Daoy (cell line): ENCODE measurements at places on chromosomes 5 and 9.

DNA sequence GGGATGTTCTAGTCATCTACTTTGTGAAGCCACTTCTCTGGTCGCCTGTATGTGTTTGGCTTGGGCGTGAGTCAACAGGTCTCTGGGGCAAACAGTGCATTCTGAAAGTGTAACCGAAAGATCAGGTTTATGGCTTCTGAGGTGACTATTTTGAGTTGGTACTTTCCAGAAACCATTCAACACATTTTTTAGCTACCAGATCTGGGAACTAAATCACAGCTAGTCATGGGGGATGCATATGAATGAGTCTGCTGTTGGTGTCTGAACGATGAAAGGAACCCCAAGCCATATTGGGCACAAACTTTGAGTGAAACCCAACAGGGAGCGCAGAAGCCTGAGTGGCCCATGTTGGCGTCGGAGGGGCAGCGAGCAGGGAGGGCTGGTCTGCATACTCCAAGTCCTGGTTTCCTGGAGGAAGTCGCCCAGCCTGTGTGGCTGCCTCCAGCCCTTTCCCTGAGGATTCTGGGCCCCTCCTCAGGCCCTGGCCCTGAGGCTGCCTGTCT, 35.3 kb downstream of the UBE2QL1 start:
- peak; percentile 22 for DNase-seq

GRCh38 chr9:93761822-93762221, 185.4 kb downstream of the PHF2 start:
- no peak for DNase-seq

DNA sequence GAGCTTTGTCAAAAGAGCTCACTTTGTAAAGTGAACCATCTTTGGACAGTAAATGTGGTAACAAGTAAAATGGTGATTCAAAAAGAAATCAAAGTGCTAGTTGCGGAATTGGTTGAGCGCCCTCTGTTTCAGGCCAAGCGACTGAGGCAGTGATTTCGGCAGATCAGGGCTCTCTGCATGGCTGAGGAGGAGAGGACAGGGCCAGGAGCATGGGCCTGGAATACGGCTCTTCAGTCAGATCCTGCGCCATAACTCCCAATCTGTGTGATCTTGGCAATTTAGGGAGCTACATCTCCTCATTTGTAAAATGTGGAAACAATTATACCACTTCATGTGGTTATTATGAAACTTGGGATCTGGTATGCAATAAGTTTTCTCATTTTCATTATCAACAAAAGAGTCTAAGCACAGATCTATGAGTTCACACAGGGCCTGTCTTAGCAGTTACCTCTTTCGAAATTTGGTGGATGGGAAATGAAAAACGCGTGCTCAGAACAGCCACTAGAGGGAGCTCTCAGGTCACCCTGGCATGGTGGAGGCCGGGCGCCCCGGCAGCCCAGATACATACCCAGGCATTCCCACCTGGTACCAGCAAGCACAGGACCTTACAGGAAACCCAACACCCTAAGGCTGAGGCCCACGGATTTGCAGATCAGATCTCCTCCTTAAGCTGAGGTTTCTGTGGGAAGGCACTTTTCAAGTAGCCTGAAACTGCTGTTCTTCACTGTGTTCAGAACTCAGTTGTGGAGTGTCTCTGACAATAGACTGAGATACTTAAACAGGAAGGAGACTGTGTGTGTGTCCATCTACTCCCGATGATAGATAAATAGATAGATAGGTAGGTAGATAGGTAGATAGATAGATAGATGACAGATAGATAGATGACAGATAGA, 303.7 kb downstream of the RAB3C start:
- DNase-seq = peak; percentile 75

- no peak for DNase-seq
These were observed 32.8 kb upstream of the TGFBI start for GRCh38 chr5:135995976-135996375.

DNA sequence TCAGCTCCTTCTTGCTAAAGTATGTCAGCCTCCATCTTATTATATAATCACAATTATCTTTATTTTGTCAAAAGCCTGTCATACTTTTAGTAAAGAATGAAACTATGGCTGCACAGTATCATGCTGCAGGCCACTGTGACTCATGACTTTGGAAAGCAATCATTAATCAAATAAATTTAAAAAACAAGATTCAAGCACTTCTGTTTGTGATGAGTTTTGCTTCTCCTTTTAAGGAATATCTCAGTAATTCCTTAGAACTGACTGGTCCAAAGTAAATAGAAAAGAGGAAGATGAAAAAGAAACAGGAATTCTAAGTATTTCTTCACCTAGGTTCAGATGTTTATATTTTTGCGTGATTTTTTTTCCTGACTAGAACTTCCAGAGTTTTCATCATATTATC, 83.1 kb downstream of the EDIL3 start:
- DNase-seq = peak; percentile 22
